ENCODE measurements at places on chromosomes 12 and 14.

GRCh38 chr12:40168868-40169267, 55.9 kb upstream of the LRRK2 start:
- DNase-seq = no peak

DNA sequence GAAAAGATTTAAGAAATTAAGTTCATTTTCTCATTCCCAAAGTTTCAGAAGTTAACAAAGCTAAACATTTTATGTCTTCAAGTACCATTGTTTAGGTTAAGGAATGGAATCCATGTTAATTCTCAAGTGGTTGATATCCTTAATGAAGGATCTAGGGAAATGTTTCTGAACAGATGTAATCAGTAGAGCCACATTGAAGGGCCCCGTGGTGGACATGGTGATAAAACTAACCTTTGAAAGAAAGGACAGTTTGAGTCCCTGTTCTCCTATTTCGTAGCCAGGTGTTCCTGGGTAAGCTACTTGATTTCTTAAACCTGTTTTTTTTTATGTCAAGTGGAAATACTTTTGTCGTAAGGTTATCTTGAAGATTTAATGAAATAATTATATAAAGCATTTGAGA, 4.6 kb downstream of the PPM1A start:
- peak; percentile 23 for DNase-seq

- DNase-seq = no peak
Measured at GRCh38 chr12:114656906-114657596, 26.9 kb downstream of the TBX3 start.

- no peak for DNase-seq
Measured at GRCh38 chr12:106084014-106084671, 54.6 kb downstream of the NUAK1 start.

DNA sequence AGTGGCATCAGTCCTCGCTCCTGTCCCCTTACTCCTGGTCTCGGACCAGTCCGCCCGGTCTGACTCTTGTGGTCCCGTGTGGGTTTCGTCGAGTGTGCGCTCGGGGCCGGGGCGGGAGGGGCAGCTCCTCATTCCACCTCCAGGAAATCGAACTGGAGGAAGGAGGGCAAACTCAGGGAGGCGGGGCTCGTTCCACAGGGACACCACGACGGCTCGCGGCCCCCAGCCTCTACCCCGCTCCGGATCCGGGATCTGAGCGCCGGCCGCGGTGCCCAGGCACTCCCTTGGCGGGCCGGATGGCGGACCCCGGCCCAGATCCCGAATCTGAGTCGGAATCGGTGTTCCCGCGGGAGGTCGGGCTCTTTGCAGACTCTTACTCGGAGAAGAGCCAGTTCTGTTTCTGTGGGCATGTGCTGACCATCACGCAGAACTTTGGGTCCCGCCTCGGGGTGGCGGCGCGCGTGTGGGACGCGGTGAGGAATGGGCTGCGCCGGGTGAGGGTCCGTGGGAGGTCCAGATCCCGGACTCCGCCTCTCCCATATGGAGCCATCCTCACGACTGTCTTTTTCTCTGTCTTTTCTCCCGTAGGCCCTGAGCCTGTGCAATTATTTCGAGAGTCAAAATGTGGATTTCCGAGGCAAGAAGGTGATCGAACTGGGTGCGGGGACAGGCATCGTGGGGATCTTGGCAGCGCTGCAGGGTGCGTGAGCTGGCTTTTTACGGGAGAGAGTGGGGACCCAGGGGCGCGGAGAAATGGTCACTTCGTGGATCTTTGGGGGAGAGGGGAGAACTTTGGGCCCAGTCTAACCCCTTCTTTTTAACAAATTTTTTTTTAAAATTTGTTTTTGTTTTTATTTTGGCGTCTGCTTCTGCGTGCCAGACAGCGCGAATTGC, at the start of gene EEF1AKMT3:
EEF1AKMT3 (plus strand) TSS at position 186 of the 894 bp plus-strand sequence; CDS start at position 297, 111 bp downstream.
- peak; percentile 70 for DNase-seq

- DNase-seq = peak; percentile 78
Measured at GRCh38 chr12:128259556-128260070, 7.4 kb upstream of the TMEM132C start.

- no peak for DNase-seq
Measured at GRCh38 chr12:123165537-123165936, 14.6 kb upstream of the PITPNM2 start.

GRCh38 chr12:1839464-1839863, 19.1 kb downstream of the LRTM2 start:
- no peak for DNase-seq
